ENCODE measurements at places on chromosomes 11 and 22. TPM values are rescaled to one million over a fixed set of nuclear protein-coding genes. Genes with fewer than 3 reads are reported as not detected.

Gene SULT4A1
- total RNA-seq, result not detected

DNA sequence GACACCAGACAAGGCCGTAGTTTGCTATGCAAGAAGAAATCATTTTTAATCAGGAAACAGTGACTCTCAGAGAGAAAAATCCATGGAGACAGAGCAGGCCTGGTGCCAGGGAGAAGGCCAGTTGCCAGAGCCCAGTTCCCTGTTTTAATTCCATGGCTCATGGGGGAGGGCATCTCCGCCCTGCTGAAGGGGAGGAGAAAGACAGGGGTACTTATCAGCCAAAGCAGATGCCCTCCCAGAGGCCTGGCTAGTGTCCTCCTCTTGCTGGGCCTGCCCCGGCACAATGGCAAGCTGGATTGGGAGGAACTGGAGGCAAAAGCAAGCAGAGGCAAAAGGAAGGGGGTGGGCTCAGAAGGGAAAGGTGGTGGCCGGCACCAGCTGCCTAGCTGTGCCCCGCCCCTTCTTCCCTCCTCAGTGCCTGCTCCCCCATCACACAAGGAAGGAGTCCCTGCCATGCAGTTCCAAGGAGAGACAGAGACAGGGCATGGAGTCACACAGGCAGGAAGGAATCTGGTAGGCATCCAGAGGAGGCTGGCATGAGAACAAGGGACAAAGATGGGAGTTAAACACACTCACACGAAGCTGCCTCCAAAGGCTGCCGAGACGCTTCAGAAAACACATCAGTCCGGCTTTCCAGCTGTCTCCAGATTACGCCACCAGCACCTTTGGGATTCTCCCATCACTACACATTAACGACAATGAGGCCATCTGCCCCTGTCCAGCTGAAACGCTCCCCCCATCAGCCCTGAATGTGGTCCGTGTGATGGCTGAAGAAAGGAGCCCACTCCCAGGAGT lies 591.8 kb downstream of the BUD13 start:
- no peak overlapping the region for H3K4me3 ChIP-seq
- no peaks in the 10 kb centered on the region for H3K4me1 ChIP-seq
- H3K27ac ChIP-seq, result no peak overlapping the region
- H3K36me3 ChIP-seq, result no peaks in the 10 kb centered on the region
- DNase-seq, result no peak

- peaks cover 25% of the 10 kb centered on the region for H3K36me3 ChIP-seq
- H3K4me1 ChIP-seq, result peaks cover 77% of the 10 kb centered on the region
- no peak overlapping the region for H3K4me3 ChIP-seq
Observed at GRCh38 chr22:21947040-21948014, 5.3 kb downstream of the PPM1F start.

Gene ANO9
- 22.4 TPM for total RNA-seq

- peak overlapping the region; percentile 19 for H3K27ac ChIP-seq
- DNase-seq, result no peak
- peaks cover 25% of the 10 kb centered on the region for H3K36me3 ChIP-seq
Observed at GRCh38 chr22:27881421-27881820, 37.6 kb downstream of the PITPNB start.

DNA sequence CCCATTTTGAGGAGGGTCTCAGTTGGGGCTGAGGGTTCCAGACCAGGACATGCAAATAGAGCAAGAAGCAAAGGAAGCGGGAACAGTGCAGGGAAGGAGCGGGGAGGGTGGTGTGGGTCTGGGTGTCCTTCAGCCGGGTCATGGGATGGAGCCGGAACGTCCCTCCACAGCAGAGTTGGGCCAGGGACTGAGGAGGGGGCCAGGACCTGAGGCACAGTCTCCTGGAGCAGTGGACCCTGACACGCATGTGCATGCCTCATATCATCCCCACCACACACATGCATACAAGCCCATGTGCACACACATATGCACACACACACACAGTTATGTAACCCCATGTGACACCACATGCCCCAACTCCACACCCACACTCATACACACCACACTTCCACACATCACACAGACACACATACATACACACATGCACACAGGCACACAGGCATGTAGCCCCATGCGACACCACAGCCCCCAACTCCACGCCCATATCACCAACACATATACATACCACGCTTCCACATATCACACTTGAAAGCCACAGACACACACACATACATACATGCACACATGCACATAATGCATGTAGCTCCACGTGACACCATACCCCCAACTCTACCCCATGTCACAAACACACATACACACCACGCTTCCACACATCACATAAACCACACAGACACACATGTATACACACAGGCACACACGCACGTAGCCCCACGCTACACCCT lies 1026.6 kb downstream of the BRD1 start:
- H3K4me3 ChIP-seq, result no peak overlapping the region
- no peaks in the 10 kb centered on the region for H3K4me1 ChIP-seq
- H3K27ac ChIP-seq, result no peak overlapping the region
- DNase-seq, result no peak
- H3K36me3 ChIP-seq, result no peaks in the 10 kb centered on the region
- peaks cover 16% of the 10 kb centered on the region for H3K27me3 ChIP-seq

Gene SYT13
- total RNA-seq, result not detected

DNA sequence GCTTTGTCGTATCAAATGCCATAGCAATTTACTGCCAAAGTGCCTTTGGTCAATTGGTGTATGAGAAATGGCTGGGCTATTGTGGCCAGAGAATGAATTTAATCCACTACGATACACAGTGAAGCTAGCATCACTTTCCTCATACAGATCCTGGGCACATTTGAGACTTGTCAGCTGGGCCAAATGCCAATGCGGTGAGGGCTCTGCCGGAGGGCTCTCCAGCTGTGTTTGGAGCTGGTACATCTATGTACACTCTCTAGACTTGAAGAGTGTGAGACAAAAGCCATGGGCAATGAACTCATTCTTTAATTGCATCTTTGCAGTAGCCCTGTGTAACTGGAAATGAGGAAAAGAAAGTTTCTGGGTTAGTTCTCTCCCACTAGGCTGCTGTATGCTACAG lies 1052.9 kb downstream of the NTM start:
- no peak for DNase-seq
- no peaks in the 10 kb centered on the region for H3K36me3 ChIP-seq
- no peak overlapping the region for H3K4me3 ChIP-seq
- peaks cover 6% of the 10 kb centered on the region for H3K27me3 ChIP-seq
- no peak overlapping the region for H3K27ac ChIP-seq

DNA sequence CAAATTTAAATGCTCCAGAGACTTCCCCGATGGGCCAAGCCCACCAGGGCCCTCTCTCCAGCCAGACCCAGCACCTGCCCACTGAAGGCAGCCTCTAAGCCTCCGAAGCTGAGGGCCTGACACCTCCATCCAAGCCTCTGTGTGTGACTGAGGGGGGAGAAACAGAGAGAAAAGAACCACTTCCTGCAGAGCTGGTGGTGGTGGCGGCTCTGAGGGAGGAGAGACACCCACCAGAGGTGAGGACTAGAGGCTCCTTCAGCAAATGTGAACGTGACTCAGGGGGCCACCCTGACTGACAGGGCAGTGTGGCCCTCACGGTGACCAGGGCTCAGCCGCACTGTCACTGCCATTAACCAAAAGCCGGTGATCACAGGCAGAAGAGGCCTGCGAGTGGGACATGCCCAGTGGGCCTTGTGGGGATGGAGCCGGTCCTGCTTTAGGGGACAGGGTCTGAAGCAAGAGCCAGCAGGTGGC lies 31.0 kb upstream of the CD5 start:
- no peak overlapping the region for H3K4me3 ChIP-seq
- H3K4me1 ChIP-seq, result peaks cover 6% of the 10 kb centered on the region
- H3K27ac ChIP-seq, result peak overlapping the region; percentile 56
- no peak for DNase-seq
- no peaks in the 10 kb centered on the region for H3K27me3 ChIP-seq
- H3K36me3 ChIP-seq, result no peaks in the 10 kb centered on the region

GRCh38 chr11:121435551-121436511 lies 16.3 kb upstream of the SORL1 start:
- H3K27ac ChIP-seq, result no peak overlapping the region
- H3K4me1 ChIP-seq, result peaks cover 19% of the 10 kb centered on the region
- H3K36me3 ChIP-seq, result no peaks in the 10 kb centered on the region
- DNase-seq, result no peak

DNA sequence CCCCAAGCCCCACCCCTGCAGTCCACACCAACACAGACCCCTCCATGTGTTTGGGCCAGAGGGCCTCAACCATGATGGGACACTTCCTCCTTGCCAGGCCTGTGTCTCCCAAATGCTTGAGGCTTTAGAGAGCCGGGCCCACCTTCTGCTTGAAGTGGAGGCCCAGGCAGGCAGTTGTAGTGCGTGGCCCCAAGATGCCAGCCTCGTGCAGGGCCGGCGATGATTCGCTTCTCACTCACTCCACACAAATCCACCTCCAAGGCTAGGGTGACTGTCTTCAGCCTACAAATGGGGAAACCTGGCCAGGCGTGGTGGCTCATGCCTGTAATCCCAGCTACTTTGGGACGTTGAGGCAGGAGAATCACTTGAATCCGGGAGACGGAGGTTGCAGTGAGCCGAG lies 5.7 kb downstream of the PRR5 start:
- no peak overlapping the region for H3K27ac ChIP-seq
- peaks cover 22% of the 10 kb centered on the region for H3K4me1 ChIP-seq
- no peak for DNase-seq
- H3K27me3 ChIP-seq, result no peaks in the 10 kb centered on the region
- no peak overlapping the region for H3K4me3 ChIP-seq

- no peaks in the 10 kb centered on the region for H3K36me3 ChIP-seq
- no peaks in the 10 kb centered on the region for H3K27me3 ChIP-seq
- H3K4me1 ChIP-seq, result no peaks in the 10 kb centered on the region
- H3K4me3 ChIP-seq, result no peak overlapping the region
- DNase-seq, result no peak
Observed at GRCh38 chr11:131964698-131965483, 594.5 kb downstream of the NTM start.

DNA sequence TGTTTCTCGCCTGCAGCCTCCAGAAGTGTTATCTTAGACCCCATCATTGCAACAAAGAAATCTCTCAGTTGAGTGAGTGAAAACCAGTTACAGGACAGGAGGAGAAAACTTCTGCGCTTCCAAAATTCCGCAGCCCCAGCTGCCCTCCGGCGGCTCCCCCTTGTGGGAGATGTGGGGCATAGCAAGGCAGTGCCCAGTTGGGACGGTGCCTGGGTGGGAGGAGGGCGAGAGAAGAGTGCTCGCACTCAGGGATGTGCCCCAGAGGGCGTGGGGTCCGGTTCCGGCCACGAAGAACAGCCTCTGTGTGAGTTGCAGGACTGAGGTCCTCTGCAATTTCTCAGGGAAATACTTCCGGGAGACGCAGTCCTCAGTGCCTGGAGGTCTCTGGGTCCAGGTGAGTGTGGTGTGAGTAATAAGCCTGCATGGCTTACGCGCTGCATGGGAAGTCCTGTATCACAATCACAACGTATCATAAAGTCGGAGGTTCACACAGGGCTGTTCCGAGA lies 87.0 kb upstream of the BLID start:
- peaks cover 8% of the 10 kb centered on the region for H3K4me1 ChIP-seq
- no peak overlapping the region for H3K27ac ChIP-seq
- H3K4me3 ChIP-seq, result peak overlapping the region; percentile 32

DNA sequence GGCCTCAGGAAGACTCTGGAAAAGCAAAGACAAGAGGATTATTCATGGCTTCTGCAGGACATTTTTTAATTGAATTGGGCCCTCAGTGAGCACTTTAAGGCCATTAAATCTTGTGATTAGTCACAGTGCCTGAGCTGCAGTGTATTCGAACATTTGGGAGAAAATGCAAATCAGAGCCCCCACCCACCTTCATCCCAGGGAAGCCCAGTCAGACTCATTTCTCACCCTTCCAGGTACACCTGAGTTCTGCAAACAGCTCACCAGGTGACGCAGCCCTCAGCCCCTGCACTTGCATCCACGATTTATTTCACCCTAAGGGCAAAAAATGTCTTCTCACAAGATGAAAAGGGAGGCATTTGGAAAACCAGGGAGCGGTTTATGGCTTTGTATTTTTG lies 128.7 kb downstream of the MPPED1 start:
- no peak for DNase-seq
- H3K36me3 ChIP-seq, result no peaks in the 10 kb centered on the region
- H3K4me3 ChIP-seq, result no peak overlapping the region
- H3K4me1 ChIP-seq, result no peaks in the 10 kb centered on the region
- H3K27me3 ChIP-seq, result no peaks in the 10 kb centered on the region

GRCh38 chr11:114447892-114448291 lies 8.6 kb downstream of the REXO2 start:
- peaks cover 69% of the 10 kb centered on the region for H3K36me3 ChIP-seq
- no peak overlapping the region for H3K27ac ChIP-seq
- DNase-seq, result no peak
- no peaks in the 10 kb centered on the region for H3K4me1 ChIP-seq

Gene ARHGAP32
- 25.7 TPM for total RNA-seq

Gene RAD9A
- total RNA-seq, result 20.7 TPM

Gene C11orf87
- total RNA-seq, result 0.35 TPM

DNA sequence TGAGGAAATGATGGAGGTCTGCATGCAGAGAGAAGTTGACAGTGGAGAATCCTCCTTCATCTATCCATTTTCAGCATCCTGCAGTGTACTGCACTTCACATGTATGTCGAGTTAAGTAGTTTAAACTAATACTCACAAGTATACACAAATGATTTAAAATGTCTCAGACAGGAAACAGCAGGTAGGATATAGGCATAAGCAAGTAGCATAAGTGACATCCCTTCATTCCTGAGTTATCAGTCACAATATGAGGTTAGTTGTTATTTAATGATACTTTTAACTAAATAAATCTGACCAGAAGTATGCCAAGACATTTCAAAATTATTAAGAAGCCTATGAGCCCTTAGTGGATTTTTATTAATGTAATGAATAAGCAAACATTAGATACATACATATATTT lies 37.4 kb downstream of the MTMR2 start:
- H3K36me3 ChIP-seq, result peaks cover 19% of the 10 kb centered on the region
- no peak for DNase-seq
- no peak overlapping the region for H3K27ac ChIP-seq
- H3K27me3 ChIP-seq, result no peaks in the 10 kb centered on the region
